ENCODE measurements at places on chromosomes 4 and X.

GRCh38 chr4:150164956-150165629, 86.8 kb downstream of the DCLK2 start:
- DNase-seq: no peak

GRCh38 chrX:154396973-154397887, 947 bp upstream of the RPL10 start:
- DNase-seq: peak; percentile 75

DNA sequence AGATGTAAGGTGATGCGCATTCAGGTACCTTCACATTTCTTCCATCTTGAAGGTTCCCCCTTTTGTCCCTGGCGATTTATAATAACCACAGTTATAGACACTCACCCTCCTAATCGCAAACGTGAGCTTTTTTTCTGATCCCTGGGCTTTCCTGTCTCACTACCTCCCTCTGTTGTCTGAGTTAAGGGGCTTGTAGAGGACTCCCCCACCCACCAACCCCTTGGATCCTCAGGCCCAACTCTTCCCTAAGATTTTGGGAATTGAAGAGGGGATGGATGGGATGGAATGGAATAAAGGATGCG, 1.4 kb downstream of the CNKSR2 start:
- DNase-seq: no peak

- DNase-seq: peak; percentile 61
Observed at GRCh38 chrX:9775930-9776329, 10.3 kb upstream of the GPR143 start.

DNA sequence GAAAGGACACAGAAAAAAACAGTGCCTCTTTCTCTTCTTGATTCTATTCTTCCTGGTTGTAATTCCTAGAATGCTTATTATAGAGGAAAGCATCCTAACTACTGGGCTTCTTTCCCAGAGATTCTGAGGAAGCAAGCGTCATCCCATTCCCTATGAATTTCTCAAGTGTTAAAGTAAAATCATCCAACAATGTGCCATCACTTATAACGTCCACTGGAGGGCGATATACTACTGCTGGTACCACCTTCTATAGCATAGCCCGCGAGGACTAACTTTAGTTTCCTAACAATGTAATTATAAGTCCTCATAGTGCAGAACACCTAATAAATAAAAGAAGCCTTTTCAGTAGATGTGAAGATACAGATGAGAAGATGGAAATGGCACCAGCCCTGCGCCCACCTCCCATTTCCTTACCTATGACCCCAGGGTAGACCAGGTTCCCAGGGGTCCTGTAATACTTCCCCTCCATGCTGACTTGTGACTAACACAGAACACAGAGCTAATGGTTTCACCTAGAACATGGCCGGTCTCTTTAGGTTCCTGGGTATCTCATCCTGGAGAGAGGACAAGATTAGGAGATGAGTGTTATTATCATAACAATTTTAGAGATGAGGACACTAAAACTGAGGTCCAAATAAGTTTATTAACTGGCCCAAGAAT, 4.2 kb downstream of the CENPVL3 start:
- peak; percentile 5 for DNase-seq

DNA sequence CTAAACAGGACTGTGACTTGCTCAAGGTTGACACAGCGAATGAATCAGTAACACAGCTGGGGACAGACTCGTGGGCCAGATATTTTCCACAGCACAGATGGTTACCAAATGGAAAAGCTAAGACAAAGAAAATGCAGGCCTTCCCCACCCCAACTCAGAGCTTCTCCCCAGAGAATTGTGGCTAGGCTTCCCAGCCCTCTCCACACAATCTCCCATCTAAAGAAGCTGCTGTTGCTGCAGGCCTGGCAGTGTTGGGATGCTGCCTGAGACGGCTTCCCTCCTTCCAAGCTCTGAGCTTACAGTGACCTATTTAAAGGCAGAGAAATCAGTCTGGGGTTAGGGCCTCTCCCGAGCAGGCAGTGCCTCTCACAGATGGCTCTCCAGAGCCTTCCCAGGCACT, 46.5 kb upstream of the PGRMC1 start:
- DNase-seq: no peak

- peak; percentile 62 for DNase-seq
Observed at GRCh38 chrX:129359269-129359668, 164.0 kb downstream of the SMARCA1 start.

GRCh38 chrX:40101430-40101802, 3.7 kb upstream of the BCOR start:
- DNase-seq: no peak

- DNase-seq: no peak
Observed at GRCh38 chr4:174549721-174550120, 27.4 kb upstream of the HPGD start.

GRCh38 chr4:3307486-3307885, 14.7 kb downstream of the RGS12 start:
- no peak for DNase-seq

DNA sequence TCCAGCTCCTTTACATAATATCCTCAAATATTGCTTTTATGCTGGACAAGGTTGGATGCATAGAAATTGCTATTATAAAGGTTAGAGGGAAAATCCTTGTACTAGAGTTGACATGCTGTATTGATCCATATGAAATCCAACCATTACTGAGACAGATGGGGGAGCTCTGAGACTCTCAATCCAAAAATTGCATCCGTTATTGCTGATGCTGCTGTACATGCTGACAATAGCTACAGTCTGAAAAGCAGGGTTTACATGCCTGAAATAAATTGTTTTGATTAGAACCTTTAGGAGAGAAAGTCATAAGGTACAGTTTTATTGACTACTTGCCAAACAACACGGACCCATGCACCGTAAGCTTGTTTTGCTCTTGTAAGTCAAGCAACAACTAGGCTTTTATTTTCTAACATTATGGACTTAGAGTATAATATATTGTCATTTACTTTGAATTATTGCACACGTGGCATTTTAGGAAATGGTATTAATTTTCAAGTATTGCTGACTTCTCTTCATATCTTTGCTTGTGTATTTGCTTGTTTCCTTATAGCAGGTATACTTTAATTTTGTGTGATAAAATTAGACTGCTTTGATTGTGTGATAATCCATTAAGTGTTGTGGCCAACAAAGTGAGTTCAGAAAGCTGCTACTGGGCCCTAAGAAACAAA, 1365.2 kb downstream of the STIM2 start:
- DNase-seq: no peak

GRCh38 chr4:119946359-119946758, 120.3 kb downstream of the MAD2L1 start:
- DNase-seq: no peak

GRCh38 chr4:152479428-152480026, 56.4 kb downstream of the FBXW7 start:
- DNase-seq: peak; percentile 18

DNA sequence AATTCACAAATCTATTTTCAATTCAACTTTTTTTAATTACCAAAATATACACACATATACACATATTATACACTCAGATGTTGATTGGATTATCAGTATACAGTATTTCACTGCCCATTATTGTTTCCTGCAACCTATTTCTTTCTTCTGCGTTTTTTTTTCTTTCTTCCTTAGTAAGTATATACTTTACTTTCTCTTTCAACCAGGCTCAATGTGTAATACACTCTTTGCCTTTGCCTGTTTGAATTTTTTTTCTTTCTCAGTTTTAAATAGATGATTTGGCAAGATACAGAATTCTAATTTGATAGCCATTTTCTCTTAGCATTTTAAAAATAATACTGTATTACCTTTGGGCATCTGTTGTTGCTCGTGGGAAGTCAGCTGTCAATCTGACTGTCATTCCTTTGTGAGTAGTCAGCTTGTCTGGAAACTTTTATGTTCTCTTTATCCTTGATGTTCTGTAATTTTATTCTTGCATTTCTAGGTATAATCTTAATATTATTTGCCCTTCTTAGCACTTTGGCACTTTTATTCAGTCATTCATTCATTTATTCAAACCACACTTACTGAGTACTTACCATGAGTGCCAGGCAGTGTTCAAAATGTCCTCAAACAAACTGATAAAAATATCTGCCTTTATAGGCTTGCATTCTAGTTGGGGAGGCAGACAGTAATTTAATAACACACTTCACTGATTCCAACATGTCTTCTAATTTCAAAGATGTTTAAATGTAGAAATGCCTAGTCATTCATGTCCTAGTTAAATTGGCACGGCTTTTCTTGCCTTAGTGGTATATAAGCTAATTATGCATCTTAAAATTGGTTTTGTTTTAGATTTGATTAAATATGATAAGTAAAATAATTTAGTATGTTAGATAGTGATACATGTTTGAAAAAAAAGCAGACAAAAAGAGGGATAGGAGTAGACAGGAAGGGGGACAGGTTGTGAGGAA, 3.7 kb downstream of the USP38 start:
- DNase-seq: no peak

GRCh38 chrX:19172741-19173140, 50.5 kb upstream of the ADGRG2 start:
- DNase-seq: no peak

DNA sequence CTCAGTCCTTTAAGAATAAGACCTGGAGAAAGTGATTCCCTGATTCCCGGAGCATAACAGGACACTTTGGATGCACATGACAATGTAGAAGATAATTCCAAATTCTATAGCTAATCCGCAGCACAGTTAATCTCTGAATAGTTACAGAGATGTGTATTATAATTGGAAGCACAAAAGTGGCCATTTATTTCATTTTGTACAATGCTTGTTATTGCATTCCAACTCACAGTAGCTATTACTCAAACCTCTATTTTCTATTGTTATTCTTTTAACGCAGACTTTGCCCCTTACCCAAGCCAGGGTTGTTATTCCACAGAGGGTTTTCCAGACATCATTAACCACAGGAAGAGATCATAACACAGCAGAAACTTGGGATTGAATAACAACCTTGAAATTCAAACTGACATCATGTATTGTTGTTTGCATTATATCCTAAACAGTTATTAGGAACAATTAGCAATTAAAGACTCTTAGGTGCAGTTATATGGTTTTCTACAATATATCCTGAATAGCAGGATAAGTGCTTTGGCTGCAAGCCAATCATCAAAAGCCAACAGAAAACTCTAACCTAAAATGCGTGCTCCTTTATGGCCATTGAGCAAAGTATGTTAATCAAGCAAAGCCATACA, 984.0 kb upstream of the TENM3 start:
- DNase-seq: no peak

DNA sequence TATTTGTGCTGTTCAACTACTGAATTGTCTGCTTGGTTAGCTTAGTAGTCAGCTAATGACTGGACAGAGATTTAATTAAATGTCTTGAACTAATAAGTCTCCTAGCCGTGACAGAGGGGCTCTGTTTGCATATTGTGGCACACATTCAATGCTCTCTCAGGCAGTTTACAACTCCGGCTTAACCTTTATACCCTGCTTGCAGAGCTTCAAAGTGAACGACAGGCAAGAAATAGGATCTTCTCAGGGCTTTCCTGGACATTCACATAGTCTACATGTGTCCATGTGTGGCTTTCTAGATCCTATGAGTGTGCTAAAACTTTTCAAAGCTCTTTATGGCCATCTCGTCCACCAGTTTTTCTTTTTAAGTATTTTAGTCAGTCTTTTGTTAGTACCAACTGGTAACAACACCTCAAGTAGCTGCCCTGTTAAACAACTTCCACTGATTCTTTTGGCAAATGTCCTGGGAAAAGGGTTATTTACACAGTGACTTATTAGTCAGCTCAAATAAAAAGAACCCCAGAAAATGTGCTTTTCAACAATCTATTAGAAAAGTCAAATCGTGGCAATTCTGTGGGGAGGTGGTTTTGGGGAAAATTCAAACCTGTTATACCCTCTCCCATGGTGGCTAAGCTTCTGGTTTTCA, 28.6 kb downstream of the OR13H1 start:
- peak; percentile 25 for DNase-seq

GRCh38 chrX:53685711-53686110, 808 bp downstream of the HUWE1 start:
- no peak for DNase-seq

GRCh38 chrX:20596856-20597255, 330.1 kb upstream of the RPS6KA3 start:
- no peak for DNase-seq

DNA sequence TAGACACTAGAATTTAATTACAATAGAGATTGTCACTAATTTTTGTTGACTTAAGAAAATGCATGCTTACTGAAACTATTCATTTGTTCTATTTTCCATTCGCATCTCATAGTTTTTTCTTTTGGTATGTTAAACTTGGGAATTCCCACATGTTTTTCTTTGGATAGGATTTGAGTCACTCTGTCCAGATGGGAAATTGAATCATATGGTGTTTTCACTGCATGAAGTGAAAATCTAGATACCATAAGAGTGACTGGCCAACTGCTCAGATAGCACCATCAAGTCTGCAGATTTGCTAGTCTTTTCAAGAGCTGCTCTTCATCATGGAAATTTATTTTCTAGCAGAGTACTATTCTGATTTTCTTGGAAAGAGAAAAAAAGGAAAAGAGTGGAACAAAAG, 172.6 kb downstream of the FAM47B start:
- DNase-seq: peak; percentile 6

GRCh38 chrX:34437586-34437985, 219.5 kb downstream of the TMEM47 start:
- no peak for DNase-seq

- DNase-seq: no peak
Observed at GRCh38 chr4:122456231-122457116, at the start of gene IL2. TSS of gene IL2 (minus strand) at chr4:122456725. CDS start at chr4:122456440, 285 bp downstream.

DNA sequence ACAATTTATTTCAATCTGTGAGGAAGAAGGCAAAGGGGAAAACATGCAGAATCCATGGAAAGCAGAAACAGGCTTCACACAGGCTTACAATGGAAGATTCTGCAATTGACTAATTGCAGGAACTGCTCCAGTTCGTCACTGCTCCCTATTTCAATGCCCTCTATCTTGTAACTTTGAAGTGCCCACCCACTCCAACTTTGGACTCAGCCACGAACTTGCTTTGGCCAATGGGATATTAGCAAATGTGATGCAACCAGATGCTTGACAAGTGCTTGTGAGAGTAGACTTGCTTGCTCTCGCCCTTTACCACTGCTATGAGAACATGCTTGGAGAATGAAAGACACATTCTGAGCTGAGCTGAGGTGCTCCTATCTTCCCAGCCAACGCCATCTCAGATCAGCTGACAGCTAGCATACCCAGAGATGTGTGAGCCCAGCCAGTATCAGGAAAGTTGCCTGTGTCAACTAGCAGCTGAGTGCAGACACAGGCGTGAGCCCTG, 105.7 kb upstream of the PTCHD1 start:
- DNase-seq: no peak

DNA sequence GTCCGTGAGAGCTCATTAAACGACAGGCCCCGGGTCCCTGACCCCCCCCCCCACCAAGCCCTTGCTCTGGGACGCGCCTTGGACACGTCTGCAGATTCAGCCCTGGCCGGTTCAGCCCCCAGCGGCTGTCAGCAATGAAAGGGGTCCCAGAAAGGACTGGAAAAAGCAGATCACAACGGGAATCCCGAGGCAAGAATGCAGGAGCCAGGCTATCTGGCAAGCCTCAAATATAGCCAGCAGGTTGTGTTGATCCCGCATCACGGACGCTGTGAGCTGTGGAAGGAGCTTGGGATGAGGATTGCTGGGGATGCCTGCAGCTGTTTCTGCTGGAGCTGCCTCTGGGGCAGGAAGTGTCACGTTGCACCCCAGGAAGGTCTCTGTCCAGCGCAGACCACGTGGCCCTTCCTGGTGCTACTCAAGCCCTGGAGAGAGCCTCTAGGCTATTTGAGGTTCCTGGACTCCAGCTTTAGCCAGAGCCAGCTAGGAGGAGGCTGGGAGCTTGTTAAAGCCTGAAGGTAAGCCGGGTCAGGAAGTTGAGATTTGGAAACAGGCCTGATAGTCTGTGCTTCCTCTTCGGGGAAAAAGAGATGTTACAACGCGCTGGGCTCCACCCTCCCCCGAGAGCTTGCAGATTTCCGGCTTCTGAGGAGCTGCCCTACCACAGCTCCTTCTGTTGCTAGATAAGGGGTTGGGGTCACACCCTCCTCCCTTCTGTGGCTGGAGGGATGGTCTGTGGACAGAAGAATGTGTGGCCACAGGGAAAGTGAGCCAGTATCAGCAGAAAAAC, 19.3 kb upstream of the CSF2RA start:
- peak; percentile 25 for DNase-seq
